ENCODE measurements at places on chromosomes 1 and 21.

- no peak for DNase-seq
These were observed 15.9 kb downstream of the PALMD start for GRCh38 chr1:99661780-99662179.

GRCh38 chr1:27364696-27365371 lies 1.9 kb downstream of the MAP3K6 start:
- no peak for DNase-seq

DNA sequence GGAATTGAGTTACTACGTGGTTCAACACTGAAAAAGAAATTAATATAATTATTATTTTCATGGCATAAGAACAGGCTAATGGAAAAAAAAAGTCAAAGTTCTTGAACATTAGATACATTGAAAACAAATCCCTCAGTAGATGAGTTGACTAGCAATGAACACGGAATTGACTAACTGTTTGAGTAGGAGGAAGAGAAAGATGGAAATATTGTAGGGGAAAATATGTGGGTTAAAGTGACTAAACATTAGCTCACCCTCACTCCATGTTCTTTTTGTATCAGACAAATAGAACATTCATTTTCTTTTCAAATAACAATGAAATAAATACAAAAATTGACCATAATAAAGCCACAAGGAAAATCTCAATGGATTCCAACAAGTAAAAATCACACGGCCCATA lies 84.3 kb downstream of the KCNK2 start:
- no peak for DNase-seq

DNA sequence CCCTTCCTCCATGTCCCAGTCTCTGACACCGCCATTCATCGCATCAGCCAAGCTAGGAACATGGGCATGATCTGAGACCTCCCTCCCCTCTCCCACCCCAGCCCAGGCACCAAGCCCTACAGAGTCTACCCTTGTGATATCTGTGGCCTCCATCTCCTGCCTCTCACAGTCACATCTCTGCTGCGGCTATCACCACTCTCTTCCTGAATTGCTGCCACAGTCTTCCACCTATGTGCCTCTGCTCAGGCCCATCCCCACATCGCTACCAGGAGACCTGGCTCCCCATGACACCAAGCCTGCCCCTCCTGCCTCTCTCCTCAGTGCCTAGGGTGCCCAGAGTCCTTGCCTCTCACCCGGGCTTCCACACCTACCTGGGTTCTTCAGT lies 82.7 kb upstream of the BCAR3 start:
- no peak for DNase-seq

DNA sequence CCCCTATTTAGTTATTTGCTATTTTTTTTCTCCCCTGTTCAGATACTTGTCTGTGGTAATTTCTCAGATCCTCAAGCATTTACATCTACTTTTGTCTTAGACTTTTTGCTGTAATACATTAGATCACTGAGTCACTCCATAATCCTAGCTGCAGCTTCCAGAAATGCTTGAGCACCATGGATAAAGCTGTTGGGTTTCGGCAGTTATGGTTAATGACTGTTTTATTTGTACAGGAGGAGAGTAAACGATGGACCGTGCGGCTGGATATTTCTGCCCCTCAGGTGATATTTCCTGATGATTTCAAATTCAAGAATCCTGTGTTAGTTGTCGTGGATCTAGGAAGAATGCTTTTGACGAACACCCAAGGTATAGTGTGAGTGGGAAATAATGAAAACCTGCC lies 42.9 kb downstream of the VPS13D start:
- no peak for DNase-seq

DNA sequence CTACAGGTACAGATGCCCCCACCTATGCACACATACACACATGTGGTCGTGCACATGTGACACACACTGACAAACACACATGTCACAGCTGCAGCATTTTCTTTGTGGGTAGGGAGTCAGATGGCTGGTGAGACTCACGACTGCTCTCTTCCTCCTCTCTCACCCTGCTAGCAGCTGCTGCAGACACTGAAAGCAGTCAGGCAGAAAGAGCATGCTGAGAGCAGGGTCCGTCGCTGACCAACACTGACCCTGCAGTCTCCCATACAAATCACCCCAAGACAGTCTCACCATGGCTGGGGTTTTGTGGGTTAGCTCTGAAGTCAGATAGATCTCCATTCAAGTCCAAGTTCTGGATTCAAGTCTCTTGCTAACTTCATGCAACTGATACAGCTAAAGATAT lies 188.3 kb downstream of the ASTN1 start:
- no peak for DNase-seq

DNA sequence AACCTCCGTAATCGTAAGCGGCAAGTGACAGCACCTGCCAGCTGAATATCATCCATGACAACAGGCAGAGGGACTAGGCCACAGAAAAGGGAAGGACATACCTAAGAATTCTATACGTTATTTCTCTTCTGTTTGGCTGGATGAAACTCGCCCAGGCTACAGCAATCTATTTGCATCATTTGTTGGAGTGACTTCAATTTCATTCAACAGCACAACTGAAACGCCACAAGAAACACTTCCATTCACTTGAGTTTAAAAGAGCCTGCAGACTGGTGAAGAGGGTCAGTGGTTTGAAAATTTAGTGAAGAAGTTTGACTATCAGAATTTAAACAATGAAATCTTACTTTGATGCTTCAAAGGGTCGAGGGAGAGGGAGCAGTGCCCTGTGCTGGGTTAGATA lies 378.7 kb downstream of the LMO4 start:
- DNase-seq: no peak

GRCh38 chr21:16590641-16591292 lies 861.0 kb downstream of the USP25 start:
- no peak for DNase-seq

DNA sequence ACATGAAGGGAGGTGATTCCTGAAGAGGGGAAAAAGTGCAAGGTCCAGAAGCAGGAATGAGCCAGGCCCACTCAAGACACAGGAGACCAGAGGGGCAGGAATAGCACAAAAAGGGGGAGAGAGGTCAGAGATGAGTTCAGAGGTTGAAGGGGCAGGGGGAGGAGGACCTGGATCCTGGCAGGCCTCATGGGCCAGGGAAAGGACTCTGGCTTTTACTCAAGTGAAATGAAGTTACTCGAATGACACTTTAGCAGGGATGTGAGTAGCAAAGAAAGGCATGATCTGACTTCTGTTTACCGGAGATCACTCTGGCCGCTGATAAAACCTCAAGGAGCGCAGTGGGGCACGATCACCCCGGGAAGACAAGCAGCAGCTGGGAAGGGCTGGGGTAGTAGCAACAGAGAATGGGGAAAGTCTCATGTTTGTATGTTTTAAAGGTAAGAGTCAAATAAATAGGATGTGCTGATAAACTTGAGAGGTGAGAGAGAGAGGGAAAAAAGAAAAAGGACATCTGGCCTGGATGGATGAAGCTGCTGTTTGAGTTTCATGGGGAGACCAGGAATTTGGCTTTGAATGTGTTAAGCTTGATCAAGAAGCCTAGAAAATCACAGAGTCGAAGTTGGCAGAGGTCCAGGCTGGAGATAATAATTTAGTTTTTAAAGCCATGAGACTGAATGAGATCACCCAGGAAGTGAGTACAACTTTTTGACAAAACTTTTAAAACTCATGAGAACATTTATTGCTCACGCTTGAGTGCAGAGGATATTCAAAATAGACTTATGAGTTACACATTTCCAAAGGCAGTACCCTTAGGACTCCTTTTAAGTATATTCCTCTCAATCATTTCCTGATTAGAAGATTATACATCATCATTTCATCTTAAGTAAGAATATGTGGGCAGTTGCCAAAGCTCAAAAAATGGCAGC lies 156.0 kb downstream of the RERE start:
- peak; percentile 37 for DNase-seq

DNA sequence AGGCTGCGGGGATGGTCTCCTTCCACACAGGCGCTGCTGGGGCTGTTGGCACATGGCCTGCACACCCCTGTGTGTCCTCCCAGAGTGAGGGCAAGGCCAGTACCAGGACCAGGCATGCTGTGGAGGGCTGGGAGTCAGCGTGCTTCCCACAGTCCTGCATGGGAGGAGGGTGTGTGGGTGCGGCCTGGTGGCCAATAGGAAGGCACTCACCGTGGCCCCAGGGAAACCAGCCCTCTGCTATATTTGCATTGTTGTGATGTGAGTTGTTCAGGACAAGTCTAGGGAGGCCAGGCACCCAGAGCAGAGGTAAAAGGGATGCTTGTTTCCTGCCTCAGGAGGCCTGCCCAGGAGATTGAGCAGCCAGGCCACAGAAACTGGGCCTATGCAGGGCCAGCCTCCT lies 59.5 kb downstream of the S100B start:
- no peak for DNase-seq

DNA sequence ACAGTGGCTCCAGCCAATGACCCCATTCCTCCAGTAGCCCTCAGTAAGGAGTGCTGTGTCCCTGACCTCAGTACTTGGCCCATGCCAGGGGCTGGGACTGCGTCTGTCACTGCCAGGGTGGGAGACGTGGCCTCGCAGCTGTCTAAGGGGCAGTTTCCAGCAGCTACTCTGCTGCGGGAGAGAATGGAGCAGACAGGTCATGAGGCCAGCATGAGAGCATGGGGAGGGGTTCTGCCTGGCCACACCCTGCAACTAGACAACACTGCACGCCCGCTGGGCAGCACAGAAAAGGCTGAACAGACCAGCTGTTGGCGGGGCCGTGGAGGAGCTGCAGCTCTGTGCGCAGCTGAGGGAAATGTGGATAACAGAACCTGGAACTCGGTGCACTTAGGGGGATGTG lies 91.6 kb upstream of the COL6A1 start:
- DNase-seq: no peak

GRCh38 chr1:41499591-41499990 lies 15.1 kb upstream of the EDN2 start:
- DNase-seq: no peak

GRCh38 chr1:159699653-159700052 lies 14.7 kb downstream of the CRP start:
- no peak for DNase-seq

- DNase-seq: peak; percentile 37
These were observed 38.9 kb downstream of the LEPR start for GRCh38 chr1:65459397-65459768.

- no peak for DNase-seq
These were observed 442 bp upstream of the PPP1R12B start for GRCh38 chr1:202348005-202348508.

GRCh38 chr1:156643778-156644092 lies 1.8 kb downstream of the BCAN start:
- peak; percentile 54 for DNase-seq

- no peak for DNase-seq
These were observed 269.6 kb upstream of the BEND5 start for GRCh38 chr1:49046305-49046704.

DNA sequence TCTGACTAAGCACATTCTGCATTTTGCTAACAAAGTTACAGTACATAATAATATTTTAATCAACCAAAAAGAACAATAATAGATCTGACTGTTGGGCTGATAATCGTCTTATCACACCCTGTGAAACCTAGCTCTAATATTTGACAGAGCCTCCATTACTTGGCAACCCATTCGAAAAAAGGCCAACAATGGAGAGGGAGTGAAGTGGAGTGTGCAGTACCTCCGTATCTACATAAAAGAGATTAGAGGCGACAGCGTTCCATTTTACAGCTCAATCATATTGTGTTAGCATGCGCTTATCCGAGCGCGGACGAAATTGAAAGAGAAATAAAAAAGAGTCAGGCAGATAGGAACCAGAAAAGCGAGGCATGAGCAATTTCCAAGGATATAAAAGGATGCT lies 137.3 kb upstream of the USH2A start:
- no peak for DNase-seq

Measured in activated CD4-positive, alpha-beta T cell treated with anti-CD3 and anti-CD28 coated beads, Interleukin-2, Interleukin-4, amounts not matched to agents 100 ng/mL and 50 ng/mL, durations not matched to agents 16 hours and 8 hours (primary cell).